ENCODE measurements at places on chromosomes 5 and 9.

- DNase-seq: peak; percentile 74
Observed at GRCh38 chr9:21813575-21814473, 11.4 kb downstream of the MTAP start.

- no peak for DNase-seq
Observed at GRCh38 chr9:8683496-8683895, 883.9 kb upstream of the DMAC1 start.

DNA sequence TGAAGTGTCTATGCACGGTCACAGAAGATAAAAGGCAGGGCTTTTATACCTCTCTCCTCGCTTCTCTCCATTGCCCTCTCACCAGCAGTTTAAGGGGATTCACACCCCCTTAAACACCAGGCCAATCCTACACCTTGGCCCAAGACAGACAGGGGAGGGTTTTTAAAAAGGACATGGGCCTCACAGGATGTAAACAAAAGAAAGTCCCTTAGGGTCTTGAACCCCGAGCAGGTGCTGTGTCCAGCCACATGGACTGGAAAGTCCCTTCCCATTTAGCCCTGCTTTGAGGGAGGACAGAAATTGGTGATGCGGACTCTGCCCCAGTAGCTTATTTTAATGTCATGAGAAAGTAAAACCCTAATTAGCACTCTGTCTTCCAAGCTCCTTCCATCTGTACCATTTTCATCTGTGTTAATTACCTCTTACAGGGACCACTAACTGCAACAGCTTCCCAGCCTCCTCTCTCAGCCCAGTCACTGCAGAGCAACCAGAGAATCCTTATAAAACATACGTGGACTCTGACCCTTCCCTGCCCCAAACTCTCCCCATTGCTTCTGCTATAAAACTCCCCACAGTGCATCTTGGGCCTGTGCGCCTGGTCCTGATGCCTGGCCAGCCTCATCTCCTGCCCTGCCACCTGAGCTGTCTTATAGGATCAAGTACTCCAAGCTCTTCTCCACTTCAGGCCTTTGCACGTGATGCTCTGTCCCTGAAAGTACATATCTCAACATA lies 16.7 kb downstream of the WHRN start:
- no peak for DNase-seq

DNA sequence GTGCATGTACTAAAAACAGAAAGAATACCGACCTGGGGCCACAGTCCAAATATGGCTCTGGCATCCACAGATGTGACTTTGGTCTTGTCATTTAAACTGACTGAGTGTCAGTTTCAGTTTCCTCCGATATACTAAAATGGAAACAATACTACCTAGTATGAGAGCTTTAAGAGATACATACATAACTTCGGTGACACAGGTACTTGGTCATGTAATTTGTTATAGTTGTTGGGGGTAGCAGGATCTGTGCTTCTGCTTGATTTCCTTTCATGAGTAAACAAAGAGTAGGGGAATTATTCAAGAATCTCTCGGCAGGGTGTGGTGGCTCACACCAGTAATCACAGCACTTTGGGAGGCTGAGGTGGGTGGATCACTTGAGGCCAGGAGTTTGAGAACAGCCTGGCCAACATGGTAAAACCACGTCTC lies 32.1 kb downstream of the MTMR12 start:
- DNase-seq: no peak

DNA sequence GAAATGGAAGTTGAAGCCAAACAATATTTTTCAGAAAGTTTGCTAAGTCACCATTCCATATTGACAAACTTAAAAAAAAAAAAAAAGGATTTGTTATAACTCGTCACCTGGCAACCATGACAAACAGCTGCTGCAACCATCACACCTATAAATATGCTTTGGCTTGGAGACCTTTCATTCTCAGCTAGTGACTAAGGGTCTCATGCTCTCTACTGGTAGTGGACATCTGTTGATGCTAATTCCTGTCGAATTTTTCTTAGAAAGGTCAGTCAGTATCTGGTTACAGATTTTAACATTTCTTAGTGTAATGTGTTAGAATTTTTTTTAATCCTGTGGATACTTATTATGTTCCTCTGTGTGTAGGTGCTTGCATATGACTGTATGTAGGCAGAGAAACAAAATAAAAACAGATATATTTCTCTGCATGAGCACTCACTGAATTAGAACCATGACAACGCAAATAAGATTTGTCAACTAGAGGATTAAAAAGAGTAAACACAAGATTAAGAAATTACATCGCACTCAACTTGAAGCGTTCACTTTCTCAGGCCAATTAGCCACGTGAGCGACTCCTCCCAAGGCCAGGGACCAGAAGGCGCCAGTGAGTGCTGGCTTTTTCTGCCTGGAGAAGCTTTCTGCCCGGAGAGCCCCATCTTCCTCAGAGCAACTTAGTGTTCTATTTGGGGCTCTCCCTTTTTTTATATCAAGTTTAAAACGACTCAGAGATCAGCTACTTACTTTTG lies 27.0 kb upstream of the ZNF622 start:
- DNase-seq: no peak

DNA sequence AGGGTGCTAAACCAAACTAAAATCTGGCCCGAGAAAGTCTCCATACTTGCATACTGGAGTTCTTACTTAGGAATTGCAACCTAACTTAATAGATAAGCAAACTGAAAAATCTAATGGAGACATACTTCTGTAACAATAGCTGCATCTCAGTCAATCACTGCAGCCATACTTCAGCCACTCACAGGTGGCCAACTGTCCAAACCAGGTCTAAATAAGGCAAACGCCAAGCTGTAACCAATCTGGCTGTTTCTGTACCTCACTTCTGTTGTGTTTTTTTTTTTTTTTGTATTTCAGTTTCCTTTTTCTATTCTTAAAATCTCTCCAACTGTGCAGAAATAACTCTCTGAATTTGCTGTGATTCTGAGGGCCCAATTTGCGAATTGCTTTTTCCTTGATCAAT lies 4.4 kb upstream of the NDUFB6 start:
- no peak for DNase-seq

GRCh38 chr9:105694190-105694847 lies at the start of gene TMEM38B:
TSS of gene TMEM38B (plus strand) at chr9:105694541. CDS start at chr9:105694661, 120 bp downstream.
- DNase-seq: peak; percentile 87

GRCh38 chr9:89768650-89769071 lies 163.8 kb downstream of the GADD45G start:
- no peak for DNase-seq

DNA sequence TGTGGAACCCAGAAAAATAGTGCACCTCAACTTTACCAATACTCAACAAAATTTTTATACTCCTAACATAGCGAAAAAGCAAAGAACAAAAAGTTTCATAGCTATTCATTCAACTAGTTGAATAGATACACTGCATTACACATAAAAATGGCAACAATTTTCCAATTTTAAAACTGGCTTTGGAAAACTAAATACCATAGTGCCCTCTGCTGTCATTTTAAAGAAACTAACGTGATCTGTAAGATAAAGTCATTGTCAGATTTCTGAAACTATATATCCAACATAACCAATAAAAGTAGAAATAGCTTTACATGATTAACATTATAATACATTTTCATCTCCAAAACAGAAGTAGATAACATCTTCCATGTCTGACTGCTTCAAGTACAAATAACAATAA lies 31.6 kb downstream of the DTWD2 start:
- peak; percentile 48 for DNase-seq

- DNase-seq: no peak
Observed at GRCh38 chr9:136086951-136087740, 7.9 kb downstream of the NACC2 start.

DNA sequence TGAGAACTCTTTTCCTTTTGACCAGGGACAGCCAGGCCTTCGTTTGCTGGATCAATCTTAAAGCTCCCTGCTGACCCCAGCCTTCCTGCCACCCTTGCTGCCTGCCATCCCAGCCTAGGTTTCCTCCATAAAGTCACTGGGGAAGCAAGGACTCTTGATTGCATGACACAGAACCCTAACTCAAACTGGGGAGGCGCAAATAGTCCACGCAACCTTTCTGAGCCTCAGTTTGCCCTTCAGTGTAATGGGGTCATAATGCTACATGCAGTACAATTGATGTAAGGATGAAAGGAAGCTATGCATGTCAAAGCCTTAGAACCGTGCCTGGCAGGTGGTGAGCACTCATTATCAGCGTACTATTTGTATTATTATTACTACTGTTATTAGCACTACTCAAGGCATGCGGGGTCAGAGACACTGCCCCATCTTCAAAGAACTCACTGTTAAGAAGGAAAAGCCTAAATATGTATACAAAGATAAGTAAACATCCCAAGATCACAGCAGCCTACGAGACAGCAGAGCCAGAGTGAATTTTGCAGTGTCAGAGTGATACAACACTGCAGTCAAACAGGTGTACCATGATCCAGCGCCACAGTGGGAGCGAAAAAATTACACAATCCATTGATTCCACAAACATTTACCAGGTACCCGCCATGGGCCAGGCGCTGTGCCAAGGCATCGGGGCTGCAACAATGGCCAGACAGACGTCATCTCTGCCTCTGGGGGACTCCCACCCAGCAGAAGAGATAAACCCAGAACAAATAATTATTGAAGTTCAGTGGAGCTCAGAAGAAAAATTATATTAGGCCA lies 16.9 kb upstream of the CPLX2 start:
- DNase-seq: no peak

DNA sequence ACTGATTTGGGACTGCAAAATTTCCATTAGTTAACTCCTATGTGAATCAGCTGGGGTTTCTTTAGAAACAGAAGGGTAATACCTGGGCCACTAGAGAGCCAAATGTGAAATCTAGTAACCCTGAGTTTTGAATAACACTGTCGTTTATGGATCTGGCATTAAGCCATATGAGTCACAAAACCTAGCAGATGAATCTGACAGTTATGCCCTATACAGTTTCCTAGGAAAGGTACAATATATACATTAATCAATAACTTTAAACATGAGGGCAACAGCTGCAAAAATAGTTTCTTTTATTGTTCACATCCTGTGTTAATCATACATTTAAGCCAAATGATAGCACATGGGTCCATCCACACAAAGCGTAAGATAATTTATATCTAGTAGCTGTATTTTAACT lies 56.9 kb downstream of the PAM start:
- DNase-seq: no peak

DNA sequence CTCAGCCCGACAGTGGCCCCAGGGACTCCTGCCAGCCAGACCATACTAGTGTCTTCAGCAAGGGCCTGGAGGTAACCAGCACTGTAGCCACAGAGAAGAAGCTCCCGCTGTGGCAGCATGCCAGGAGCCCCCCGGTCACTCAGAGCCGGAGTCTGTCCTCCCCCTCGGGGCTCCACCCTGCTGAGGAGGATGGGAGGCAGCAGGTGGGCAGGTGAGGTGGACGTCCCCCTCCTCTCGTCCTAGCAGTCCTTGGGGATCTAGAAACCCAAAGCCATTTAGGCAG lies 28.0 kb upstream of the LRRC14B start:
- no peak for DNase-seq

DNA sequence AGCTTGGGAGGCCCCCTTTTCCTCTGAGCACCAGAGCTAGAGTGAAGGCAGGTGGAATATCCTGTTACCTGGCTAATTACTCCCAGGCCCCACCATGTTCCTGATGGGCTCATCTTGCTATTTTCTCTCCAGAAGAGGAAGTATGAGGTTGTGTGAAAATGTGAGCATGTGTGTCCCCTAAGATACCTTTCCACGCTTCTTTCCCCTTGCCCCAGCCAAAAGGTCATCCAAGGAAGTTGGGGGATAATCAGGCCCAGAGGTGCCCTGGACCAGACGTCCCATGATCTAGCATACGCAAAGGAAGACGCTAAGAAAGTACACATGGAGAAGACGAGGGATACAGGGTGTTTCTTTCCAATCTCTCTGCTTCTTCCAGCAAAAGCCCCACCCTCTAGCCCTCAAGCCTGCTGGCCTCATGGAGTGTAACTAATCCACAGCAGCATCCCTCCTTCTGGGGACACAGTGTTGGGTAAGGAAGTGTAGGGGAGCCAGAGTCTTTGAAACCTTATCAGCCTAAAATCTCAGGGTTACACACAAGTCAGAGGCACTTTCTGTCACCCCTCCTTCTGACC lies 115.3 kb downstream of the SLC1A3 start:
- no peak for DNase-seq

- no peak for DNase-seq
Observed at GRCh38 chr9:13860019-13860418, 453.9 kb downstream of the NFIB start.

DNA sequence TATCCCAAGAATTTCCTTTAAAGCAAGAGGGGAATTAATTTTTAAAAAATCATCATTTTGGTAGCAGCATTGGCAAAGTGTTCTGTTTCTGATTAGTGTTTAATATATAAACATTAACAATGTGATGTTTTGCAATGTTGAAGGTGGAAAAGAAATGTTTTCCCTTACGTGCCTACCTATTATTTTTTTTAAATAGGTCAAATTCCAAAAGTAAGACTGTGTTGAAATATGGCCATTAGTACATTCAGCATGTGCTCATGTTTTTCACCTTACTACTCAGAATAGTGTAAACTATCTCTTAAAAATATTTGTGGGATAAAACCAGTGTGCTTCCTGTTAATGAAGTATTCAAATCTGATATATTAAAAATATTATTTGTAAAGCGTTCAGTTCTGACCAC lies 3.3 kb downstream of the DOCK8 start:
- DNase-seq: no peak

DNA sequence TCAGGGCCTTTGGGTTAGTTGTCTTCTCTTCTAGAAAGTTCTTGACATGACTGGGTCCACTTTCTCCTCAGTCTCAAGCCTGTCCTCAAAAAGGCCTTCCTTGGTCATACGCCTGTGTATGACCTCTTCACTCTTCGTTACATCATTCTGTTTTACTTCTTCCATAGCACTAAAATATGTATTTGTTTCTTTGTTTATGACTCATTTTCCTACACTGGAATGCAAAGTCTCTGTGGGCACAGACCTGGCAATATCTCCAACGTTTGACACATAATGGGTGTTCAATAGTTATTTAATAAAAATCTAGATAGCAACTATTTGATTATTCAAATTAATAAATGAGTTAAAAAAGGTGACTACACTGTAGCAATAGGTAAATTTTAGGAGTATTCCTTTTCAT lies 85.1 kb downstream of the YIPF5 start:
- no peak for DNase-seq

GRCh38 chr9:118271331-118271730 lies 567.1 kb downstream of the TLR4 start:
- DNase-seq: no peak

- no peak for DNase-seq
Observed at GRCh38 chr5:126513703-126514102, 81.3 kb downstream of the ALDH7A1 start.

DNA sequence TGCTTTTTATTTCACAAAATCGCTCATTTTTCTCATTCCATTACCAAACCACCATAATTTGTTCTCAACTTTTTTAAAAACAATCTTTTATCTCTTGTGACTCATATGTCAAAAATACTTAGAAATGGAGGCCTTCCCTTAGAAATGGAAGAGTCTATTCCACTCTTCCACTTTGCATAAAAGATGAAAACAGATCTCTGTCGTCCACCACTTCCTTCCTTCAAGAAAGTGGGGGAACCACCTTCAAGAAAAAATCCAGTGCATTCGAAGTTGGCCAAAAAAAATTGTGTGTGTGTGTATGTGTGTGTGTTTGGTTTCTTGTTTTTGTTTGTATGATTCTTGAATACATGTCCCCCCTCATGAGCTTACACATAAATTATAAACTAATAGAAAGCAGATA lies 628.8 kb upstream of the DMAC1 start:
- DNase-seq: no peak

- no peak for DNase-seq
Observed at GRCh38 chr9:88710449-88710848, 175.5 kb downstream of the NXNL2 start.

All from HAP-1 (cell line).